GOT3 (cell line): ENCODE measurements at places on chromosomes 4 and X.

DNA sequence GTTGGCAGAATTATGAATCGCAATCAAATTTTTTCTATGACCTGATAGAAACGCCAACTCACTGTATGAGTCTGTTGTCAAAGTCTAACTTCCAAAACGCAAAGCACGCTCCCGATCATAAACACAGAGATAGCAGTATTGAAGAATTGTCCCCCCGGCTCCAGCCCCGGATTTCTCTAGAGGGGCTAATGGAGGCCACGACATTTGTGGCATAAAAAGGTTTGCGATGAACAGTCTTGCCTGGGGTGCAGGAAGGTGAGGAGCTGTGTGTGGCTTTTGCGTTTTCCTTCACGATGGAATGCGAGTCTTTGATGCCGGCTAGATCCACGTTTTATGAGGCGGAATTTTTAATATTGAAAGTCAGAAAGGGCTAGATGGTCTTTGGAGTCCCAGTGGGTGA is 183.0 kb downstream of the CRLF2 start:
- no peak for DNase-seq

GRCh38 chrX:150980186-150980585 is 2.9 kb upstream of the HMGB3 start:
- no peak for DNase-seq

DNA sequence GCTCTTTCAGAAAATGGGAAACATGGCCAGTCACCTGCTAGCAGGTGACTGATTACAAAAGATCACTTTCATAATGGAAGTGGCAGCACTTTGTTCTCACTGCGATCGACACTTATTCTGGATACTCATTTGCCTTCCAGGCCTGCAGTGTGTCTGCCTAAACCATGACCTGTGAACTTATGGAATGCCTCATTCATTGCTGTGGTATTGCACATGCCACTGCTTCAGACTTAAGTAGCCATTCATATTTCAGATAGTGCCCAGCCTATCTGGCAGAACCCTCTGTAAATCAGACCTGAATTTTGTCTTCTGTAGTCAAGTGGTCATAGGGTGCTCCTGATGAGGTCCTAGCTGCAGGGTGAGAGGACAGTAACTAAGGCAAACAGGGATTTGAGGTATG is 23.3 kb upstream of the MGST2 start:
- no peak for DNase-seq

GRCh38 chr4:20176881-20177280 is 74.8 kb upstream of the SLIT2 start:
- DNase-seq: no peak

- DNase-seq: no peak
These were observed 79.9 kb downstream of the SLIT2 start for GRCh38 chr4:20331642-20332041.

- no peak for DNase-seq
These were observed 24.2 kb downstream of the CASP3 start for GRCh38 chr4:184624972-184625554.

GRCh38 chrX:104972737-104973136 is 247.8 kb downstream of the TEX13A start:
- DNase-seq: no peak

DNA sequence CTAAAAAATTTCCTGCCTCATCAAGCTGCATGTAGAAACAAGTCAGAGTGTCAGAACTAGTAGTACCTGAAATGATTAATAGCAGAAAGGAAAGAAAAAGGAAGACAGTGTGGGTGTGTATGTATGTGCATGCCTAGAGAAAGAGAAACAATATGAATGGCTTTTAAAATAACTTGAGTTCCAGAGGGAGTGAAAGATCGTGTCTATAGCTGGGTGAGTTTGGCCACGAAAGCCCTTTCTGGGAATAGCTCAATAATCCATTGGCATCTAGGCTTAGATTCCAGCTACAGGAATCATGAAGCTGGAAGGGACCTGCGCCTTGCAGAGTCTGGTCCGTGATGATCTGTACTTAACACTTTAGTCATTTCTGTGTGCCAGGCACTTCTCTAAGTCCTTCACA is 195.6 kb downstream of the RAPGEF2 start:
- no peak for DNase-seq

DNA sequence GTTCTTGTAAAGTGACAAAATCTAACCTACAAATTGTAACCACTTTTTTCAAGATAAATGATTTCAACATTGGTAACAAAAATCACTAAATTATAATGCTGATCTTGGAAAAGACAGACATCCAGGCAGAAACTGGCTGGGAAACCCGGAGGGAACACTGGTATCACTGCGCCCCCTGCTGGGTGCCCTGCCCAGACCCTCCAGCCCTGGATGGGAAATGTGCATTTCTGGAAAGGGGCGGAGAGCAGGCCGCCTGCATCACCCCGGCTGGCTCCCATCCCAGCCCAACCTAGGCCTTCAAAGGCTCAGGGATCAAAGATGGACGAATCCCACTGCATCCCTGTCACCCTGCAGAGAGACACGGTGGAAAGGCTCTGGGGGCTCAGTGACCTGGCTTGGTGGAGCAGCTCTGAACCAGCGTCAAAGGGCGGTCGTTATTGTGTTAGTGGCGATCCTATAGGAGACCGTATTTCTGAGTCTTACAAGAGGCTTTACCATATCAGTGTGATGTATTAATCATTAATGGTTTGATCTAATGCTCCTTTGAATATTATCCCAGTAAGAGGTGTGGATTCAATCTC is 37.3 kb downstream of the ACOX3 start:
- peak; percentile 44 for DNase-seq

DNA sequence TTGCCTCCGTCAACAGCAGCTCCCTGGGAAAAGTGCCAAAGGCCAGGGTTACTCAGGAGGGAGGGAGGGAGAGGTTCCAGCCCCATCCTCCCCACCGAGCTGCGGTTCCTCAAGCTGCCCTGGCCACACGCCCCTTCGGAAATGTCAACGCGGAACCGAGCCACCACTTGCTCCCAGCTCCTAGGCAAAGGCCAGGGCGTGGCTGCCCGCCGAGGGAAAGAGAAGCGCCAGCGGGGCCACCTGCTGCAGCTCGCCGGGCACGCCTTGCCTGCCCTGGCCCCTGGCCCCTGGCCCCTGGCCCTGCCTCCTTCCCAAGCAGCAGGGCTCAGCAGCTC is 15.3 kb downstream of the SLC6A8 start:
- DNase-seq: no peak

GRCh38 chr4:176569301-176569700 is 223.4 kb downstream of the VEGFC start:
- no peak for DNase-seq

GRCh38 chrX:39714471-39714870 is 383.3 kb downstream of the BCOR start:
- no peak for DNase-seq
